ENCODE measurements at places on chromosomes 5 and 9.

DNA sequence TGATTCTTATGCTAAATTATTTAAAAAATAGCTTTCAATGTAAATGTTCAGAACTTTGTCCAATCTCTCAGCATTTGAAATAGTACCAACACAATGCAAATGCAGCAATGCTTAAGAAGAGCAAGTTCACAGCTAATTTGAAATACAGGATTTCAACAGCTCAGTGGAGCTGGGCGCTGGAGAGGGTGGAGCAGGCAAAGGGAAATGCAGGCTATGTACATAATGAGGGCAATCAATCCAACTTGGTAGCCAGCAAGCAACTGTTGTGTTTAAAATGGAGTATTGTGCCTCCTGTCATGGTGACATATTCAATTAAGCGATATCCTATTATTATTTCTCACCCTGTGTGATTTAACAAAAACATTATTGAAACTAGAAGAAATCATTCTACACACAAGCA lies 568.8 kb downstream of the PSAT1 start:
- H3K36me3 ChIP-seq, result no peaks in the 10 kb centered on the region
- H3K4me3 ChIP-seq, result no peak overlapping the region
- DNase-seq, result no peak
- H3K27ac ChIP-seq, result no peak overlapping the region
- H3K4me1 ChIP-seq, result peaks cover 10% of the 10 kb centered on the region

- no peak for DNase-seq
- H3K4me1 ChIP-seq, result no peaks in the 10 kb centered on the region
- H3K36me3 ChIP-seq, result no peaks in the 10 kb centered on the region
Measured at GRCh38 chr5:155461304-155461703, 447.7 kb downstream of the KIF4B start.

DNA sequence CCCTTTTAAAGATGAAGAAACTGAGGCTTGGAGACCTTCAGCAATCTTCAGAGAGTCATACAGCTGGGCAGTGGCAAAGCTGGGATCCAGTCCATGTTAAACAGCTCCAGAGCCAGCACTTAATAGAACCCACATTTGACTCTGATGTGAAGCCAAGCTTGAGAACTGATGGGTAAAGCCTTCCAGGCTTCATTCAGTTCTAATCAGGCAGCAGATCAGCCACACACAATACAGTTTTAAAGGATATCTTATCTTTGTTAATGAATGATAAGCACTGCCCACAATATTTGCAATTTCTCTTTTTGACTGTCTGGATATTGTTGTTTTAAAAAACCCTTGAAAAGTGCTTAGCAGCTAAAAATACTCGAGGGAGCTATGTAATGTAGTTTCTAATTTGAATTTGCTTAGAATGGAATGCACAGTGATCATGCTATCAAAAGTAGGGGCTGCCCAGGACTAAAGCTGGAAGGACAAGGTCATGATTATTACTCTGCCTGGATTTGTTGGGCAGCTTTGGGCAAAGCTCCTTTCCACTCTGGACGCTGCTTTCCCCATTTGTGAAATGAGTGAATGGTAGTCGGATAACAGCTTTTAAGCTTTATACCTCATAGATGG lies 31.3 kb upstream of the HTR4 start:
- no peaks in the 10 kb centered on the region for H3K4me1 ChIP-seq
- no peak overlapping the region for H3K4me3 ChIP-seq
- H3K27ac ChIP-seq, result no peak overlapping the region
- H3K27me3 ChIP-seq, result peaks cover 7% of the 10 kb centered on the region
- H3K36me3 ChIP-seq, result no peaks in the 10 kb centered on the region

GRCh38 chr9:23740531-23740930 lies 85.5 kb downstream of the ELAVL2 start:
- H3K4me1 ChIP-seq, result no peaks in the 10 kb centered on the region
- H3K4me3 ChIP-seq, result no peak overlapping the region
- no peaks in the 10 kb centered on the region for H3K36me3 ChIP-seq
- no peaks in the 10 kb centered on the region for H3K27me3 ChIP-seq

GRCh38 chr9:128150594-128151308 lies 1.5 kb downstream of the LCN2 start:
- no peaks in the 10 kb centered on the region for H3K27me3 ChIP-seq
- no peaks in the 10 kb centered on the region for H3K36me3 ChIP-seq
- peaks cover 12% of the 10 kb centered on the region for H3K4me1 ChIP-seq
- H3K27ac ChIP-seq, result peak overlapping the region; percentile 45
- no peak for DNase-seq

All from type B pancreatic cell (in vitro differentiated cells).